Foreskin keratinocyte (primary cell): ENCODE measurements at places on chromosomes 7 and 10.

- peak; percentile 15 for DNase-seq
These were observed 14.3 kb downstream of the RHEB start for GRCh38 chr7:151505433-151505832.

- no peak for DNase-seq
These were observed 57.6 kb downstream of the BICC1 start for GRCh38 chr10:58570307-58570723.

DNA sequence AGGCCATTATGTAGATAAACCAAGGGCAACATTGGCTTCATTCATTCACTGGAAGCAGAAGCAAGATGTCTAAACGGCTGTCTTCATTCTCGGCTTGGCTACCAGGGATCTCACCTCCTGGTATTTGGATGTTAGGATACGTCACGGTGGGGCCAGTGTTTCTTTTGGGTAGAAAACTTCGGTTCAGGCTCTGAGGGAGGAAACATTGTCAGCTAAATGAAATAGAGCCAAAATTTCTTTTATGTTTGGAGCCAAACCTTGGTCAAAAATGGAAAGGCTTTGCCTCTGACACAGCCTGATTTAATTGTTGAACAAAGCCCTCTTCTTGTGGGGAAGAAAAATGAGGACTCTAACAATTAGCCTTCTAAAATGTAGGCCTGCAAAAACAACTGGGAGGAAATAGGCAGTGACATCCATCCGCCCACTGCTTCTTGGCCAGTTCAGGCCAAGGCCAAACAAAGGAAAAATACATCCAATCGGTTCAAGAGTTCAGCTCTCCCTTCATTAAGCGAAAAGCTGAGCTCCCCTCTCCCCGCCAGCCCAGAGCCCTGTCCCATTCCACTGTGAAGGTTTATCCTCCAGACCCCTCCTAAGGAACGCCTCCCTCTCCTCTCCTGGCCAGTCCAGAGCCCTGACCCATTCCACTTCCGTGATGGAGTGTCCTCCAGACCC, 44.4 kb downstream of the PFKFB3 start:
- no peak for DNase-seq

DNA sequence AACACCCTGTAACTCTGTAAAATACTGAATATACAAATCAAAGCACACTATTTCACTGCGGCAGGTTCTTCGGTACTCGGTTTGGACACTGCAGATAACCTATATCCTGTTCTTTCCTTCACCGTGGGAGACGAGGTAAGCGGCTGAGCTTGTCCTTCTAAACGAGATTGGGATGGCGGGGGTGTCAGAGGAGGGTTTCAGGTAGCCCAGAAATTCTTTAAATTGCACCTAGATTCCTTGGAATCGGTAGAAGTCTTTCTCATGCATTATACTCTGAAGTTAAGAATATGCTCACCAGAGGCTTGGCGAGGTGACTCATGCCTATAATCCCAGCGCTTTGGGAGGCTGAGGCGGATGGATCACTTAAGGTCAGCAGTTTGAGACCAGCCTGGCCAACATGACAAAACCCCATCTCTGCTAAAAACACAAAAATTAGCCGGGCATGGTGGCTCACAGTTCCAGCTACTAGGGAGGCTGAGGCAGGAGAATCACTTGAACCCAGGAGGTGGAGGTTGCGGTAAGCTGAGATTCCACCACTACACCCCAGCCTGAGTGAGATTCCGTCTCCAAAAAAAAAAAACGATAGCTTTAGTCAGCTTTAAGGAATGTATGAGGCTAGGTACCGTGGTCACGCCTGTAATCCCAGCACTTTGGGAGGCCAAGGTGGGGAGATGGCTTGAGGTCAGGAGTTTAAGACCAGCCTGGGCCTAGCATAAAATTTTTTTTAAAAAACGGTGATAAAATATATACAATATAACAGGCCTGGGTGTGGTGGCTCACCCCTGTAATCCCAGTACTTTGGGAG, 10.1 kb upstream of the LAT2 start:
- peak; percentile 61 for DNase-seq

DNA sequence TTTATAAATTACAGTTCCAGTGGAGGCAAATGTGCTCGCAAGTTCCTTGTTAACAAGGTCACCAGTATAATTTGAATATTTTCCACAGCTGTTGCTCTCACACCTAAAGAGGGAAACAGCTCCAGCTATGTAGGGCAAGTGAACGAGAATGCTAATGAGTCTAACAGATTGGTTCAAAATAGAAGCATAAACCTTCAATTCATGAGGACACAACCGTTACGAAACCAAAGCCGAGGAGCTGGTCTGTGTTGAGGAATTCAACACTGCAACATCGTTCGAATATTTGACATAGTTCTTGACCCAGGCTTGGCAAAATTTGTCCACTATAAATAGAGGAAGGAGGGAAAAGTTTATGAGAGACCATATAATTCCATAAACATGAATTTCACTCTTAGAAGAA, 161.3 kb downstream of the KLF6 start:
- DNase-seq, result no peak

GRCh38 chr10:18059826-18060559, 80.2 kb upstream of the CACNB2 start:
- no peak for DNase-seq

DNA sequence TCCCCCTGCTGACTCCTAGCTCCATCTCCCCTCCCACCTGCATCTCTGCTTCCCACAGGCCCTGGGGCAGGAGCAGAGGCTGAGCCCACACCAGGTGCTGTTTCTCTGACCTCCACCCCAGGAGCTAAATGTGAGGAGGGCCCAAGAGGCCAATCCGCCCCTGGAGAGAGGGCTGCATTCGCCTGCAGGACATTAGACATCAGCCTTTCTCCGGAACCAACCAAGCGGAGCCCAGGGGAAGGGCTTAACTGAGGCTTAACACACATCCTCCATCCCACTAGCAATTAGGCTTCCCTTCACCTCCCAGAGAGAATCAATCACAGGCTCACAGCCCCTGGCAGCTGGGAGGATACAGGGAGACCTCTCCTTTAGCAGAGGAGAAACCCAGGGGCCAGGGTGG, 50.5 kb downstream of the SH3PXD2A start:
- DNase-seq, result no peak

GRCh38 chr10:75019370-75019769, 92.1 kb upstream of the SAMD8 start:
- DNase-seq, result no peak

- no peak for DNase-seq
These were observed 92.9 kb downstream of the SVOPL start for GRCh38 chr7:138608275-138608674.

- DNase-seq, result no peak
These were observed 566.9 kb downstream of the DNAJB6 start for GRCh38 chr7:157903710-157904109.

DNA sequence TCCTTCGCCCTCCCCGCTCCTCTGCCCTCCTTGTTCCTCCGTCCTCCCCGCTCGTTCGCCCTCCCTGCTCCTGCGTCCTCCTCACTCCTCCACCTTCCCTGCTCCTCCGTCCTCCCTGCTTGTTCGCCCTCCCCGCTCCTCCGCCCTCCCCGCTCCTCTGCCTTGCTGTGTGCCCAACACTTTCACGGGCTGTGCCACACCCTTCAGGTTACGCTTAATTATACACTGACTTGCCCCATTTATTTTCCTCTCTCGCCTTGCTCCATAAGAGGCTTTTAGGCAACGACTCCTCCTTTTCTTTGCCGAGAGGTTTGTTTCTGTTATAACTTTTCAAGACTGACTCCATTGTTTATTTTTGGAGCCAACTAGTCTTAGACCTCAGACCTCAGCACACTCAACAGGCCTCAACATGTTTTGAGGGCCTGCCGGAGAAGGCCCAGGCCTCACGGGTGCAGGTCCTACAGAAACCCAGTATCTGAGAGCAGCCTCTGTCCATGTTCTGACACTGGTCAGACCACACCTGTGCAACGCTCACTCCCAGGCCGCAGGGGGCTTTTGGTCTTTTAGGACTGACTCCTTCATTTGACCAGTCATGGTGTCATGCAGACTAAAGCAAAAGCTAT, 18.2 kb upstream of the PRKAG2 start:
- DNase-seq, result peak; percentile 54

DNA sequence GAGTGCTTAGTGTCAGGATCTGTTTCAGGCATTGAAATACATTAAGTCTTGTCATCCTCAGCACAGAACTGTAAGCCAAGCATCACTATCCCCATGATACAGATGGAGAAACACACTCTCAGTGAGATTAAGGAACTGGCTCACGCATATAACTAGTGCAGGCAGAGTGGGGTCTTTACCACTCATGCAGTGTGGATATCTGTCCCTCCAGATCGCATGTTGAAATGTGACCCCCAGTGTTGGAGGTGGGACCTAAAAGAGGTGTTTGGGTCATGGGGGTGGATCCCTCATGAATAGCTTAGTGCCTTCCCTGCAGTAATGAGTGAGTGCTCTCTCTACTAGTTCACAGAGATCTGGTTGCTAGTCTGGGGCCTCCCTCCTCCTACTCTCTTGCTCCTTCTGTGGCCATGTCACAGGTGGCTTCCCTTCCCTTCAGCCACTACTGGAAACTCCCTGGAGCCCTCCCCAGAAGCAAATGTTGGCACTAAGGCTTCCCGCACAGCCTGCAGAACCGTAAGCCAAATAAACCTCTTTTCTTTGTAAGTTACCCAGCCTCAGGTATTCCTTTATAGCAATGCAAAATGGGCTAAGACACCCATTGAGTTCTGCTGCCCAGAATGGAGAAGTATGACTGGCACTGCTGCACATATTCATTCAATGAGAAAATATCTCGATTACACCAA, 31.8 kb upstream of the MSMB start:
- DNase-seq, result no peak
